Progenitor cell of endocrine pancreas (in vitro differentiated cells): ENCODE measurements at places on chromosomes 3 and 15. TPM values are rescaled to one million over a fixed set of nuclear protein-coding genes. Genes with fewer than 3 reads are reported as not detected.

Gene GABRA5
- total RNA-seq: 0.10 TPM in 1 of 2 replicates, not detected in the other

Gene ATR
- total RNA-seq: 20.3 and 24.7 TPM in 2 replicates

Gene OR5K2
- not detected in 2 replicates for total RNA-seq

- DNase-seq: no peak
Measured at GRCh38 chr3:194208709-194209108, 72.8 kb downstream of the HES1 start.

Gene CCDC33
- 0.84 and 2.0 TPM in 2 replicates for total RNA-seq

DNA sequence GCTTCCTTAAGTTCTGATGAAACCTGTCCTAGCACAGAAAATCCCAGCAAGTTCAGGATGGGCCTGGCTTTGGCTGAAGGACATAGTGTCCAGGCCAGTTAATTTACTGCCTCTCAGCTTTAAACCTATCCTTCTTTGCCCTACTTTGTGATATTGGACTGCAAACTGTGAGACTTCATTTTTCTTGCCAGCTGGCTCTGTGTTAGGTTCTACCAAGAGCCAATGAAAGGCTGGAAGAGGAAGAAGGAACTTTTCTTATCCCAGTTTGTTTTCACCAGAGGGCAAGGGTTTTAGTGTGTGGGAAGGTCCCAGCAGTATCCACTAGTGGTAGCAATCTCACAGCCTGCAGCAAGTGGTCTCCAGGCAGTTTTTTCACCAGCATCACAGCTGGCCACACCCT lies 18.2 kb downstream of the DCUN1D1 start:
- DNase-seq: no peak

- no peak for DNase-seq
Measured at GRCh38 chr15:94460624-94461023, 229.3 kb downstream of the MCTP2 start.

Gene IL17RE
- 4.9 and 7.0 TPM in 2 replicates for total RNA-seq

DNA sequence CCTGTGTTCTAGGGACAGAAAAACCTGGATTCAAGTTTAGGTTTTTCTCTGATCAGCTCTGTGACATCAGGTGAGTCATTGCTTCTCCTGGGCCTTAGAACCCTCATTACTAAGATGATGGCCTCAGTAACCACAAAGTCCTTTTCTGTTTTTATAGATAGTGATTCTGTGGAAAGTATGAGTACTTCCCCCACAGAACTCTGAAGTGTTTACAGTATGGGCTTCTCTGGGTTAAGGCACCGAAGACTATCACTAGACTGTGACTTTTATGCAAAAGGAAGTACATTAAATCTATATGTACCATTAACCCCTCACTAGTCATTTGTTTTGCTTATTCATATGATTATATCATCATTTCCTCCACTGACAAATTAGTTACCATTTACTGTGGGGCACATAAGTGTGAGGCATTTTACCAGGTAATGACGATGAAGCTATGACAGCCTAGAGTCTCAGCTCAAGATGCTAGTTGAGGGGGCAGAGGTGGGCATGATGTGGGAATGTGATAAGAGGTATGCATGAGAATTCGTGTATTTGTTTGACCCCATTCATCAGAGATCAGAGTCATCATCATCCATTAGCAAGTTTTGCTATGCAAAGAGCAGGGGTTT lies 15.0 kb upstream of the RORA start:
- no peak for DNase-seq

DNA sequence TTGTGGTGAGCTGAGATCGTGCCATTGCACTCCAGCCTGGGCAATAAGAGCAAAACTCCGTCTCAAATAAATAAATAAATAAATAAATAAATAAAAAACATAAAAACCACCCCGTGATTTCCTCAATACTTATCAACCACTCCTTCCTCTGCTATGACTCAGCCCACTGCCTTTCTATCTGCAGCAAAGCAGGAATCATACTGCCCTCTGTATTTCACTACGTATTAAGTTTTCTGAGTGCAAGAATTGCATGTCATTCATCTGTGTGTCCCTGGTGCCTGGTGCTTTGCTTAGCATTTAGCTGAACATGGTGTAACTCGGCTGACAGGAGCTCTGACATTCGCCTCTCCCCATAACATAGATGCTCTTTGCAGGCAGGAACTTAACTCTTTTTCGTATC lies 7.1 kb downstream of the LSG1 start:
- no peak for DNase-seq

Gene PLSCR5
- total RNA-seq: 0.31 TPM in 1 of 2 replicates, not detected in the other

Gene DHFR2
- total RNA-seq: 4.2 and 4.4 TPM in 2 replicates

Gene MYZAP
- 11.5 and 11.9 TPM in 2 replicates for total RNA-seq

Gene FETUB
- total RNA-seq: not detected in 2 replicates

Gene ACTC1
- total RNA-seq: 3.5 and 5.3 TPM in 2 replicates

Gene TP63
- total RNA-seq: 0.72 and 1.6 TPM in 2 replicates

GRCh38 chr3:134105876-134106556 lies 76.3 kb upstream of the SLCO2A1 start:
- no peak for DNase-seq

DNA sequence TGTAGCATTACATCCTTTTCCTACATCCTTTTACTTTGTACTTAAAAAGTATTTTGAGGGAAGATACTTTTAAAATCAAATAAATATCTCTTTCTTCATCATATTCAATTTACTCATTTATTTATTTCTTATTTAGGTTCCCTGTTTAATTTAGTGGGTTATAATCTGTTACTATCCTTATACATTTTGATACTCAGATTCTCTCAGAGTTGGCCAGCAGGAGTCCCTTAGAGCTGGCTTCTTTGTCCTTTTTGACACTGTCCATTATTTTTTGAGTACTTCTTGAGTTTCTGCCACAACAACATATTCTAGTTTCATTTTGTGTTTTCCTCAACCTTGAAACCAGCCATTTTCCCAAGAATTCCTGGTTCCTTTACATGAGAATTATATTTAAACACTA lies 111.6 kb upstream of the DCBLD2 start:
- DNase-seq: no peak

Gene SCN11A
- 1.5 and 1.6 TPM in 2 replicates for total RNA-seq

- no peak for DNase-seq
Measured at GRCh38 chr3:140748-141330, 55.7 kb upstream of the CHL1 start.

- no peak for DNase-seq
Measured at GRCh38 chr15:62060896-62061280, 641 bp upstream of the VPS13C start.

Gene CPB1
- total RNA-seq: not detected in 2 replicates

- no peak for DNase-seq
Measured at GRCh38 chr3:23865595-23866396, 51.0 kb downstream of the NKIRAS1 start.

DNA sequence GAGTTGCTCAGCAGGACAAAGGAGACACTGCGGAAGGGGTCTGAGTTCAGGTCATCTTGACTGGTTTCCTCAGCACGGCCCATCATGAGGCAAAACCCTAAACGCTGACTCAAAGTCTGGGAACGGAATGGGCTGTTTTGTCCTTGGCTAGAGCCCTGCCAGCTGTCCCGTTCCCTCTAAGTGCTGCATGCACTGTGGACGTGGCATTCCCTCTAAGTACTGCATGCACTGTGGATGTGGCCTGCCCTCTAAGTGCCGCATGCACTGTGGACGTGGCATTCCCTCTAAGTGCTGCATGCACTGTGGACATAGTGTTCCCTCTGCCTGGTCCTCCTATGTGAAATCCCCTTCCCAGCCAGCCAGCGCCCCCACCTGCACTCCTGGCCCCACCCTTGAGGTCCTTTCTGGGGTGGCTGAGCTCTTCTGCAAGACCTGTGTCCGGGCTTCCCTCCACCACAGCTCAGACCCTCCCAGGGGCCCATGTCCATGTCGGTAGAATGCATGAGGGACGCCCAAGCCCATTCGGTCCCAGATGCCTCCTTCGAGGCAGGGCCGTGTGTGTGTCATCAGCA lies 36.7 kb downstream of the TM2D3 start:
- DNase-seq: no peak

- no peak for DNase-seq
Measured at GRCh38 chr3:125069452-125069851, 13.7 kb upstream of the HEG1 start.

Gene SH2D7
- not detected in 2 replicates for total RNA-seq

Gene MCF2L2
- total RNA-seq: 0.43 and 0.71 TPM in 2 replicates

GRCh38 chr3:100195375-100195774 lies 65.4 kb upstream of the TBC1D23 start:
- no peak for DNase-seq

DNA sequence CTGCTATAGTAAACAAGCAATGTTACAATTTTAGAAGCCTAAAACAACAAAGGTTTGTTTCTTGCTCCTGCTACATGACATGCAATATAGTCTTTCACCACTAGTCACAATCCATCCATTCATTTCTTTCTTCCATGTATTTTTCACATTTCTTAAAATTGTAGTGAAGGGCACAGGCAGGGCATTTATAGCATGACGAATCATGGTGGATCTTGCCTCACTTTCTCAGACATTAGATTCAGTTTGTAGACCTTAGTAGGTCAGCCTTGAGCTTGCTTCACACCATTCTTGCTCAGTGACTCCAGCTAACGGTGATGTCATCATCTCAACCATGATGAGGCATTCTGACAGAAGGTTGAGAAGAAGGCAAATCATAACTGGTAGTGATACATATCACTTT lies 546.8 kb downstream of the TBL1XR1 start:
- no peak for DNase-seq

GRCh38 chr3:115912372-115912771 lies 289.1 kb downstream of the GAP43 start:
- no peak for DNase-seq

Gene PRR20G
- not detected in 2 replicates for total RNA-seq

DNA sequence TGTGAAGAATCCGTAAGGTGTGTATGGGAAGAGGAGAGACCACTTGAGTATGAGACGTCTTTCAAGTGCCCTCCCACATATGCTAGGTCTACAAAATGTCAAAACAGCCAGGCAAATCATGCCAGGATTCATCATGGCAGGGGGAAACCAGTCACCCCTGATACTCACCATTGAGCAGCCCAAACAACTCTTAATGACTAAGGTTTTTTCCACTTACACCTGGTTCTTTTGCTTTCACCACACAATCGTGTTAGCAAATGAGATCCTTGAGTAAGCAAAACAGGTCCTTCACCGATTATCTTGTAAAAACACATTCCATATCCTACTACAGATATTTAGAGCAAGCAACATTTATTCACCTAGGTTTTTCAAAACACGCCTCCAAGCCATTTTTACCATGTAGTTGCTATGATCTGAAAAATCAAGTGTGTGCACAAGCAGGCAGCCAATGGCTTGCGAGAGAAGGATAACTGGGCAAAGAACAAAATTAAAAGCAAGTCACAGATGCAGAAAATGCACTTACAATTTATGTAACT lies 177.5 kb upstream of the LPP start:
- DNase-seq: no peak

- DNase-seq: no peak
Measured at GRCh38 chr3:141462176-141462859, 24.5 kb upstream of the RASA2 start.

DNA sequence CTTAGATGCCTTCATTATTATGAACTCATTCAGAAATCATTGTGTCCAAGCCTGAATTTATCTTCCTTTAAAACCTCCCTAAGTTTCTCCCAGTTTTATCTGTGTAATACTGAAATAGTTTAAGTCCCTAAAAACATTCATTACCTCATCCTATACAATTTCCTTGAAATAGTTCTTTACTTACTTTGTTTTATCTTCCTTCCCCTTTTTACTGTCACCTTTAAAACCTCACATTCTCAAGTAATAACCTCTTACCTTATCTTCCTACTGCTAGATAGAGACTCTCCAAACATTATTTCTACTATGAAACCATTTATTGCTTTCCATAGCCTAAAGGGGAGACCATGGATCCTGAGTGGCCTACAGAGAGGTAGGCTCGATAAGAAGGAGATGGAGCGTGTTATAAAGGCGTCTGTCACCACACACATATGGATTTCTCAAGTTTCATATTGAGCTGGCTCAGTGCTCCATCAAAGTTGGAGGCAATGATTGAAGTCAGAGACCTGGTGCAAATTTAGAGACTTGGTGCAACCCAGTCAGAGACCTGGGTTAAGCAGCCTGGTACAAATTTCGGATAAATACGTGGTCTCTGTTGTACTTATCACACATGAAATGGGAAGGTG lies 140.4 kb downstream of the NFKBIZ start:
- DNase-seq: no peak

Gene TNFSF10
- total RNA-seq: 0.36 and 0.72 TPM in 2 replicates

DNA sequence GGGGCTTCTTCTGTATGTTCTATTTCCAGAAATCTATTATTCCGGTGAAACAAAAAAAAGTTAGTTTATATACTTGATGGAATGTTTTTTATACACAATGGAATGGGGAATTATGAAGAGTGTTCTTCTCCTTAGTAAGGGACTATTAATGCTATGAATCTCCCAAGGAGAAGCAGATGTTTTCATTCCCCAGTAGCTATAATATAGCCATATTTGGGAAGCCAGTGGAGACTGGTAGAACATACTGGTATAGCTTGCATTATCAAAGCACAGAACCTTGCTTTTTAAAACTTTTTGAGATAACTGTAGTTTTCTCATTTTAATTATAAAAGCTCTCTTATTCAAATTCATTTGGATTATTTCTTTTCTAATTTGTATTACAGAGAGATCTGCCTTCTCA lies 38.3 kb downstream of the ADGRG7 start:
- DNase-seq: no peak

- no peak for DNase-seq
Measured at GRCh38 chr3:165669967-165670366, 167.3 kb downstream of the BCHE start.

- no peak for DNase-seq
Measured at GRCh38 chr3:127405010-127405598, 117.3 kb upstream of the PRR20G start.

GRCh38 chr3:101819649-101820206 lies 29.6 kb upstream of the NFKBIZ start:
- no peak for DNase-seq

DNA sequence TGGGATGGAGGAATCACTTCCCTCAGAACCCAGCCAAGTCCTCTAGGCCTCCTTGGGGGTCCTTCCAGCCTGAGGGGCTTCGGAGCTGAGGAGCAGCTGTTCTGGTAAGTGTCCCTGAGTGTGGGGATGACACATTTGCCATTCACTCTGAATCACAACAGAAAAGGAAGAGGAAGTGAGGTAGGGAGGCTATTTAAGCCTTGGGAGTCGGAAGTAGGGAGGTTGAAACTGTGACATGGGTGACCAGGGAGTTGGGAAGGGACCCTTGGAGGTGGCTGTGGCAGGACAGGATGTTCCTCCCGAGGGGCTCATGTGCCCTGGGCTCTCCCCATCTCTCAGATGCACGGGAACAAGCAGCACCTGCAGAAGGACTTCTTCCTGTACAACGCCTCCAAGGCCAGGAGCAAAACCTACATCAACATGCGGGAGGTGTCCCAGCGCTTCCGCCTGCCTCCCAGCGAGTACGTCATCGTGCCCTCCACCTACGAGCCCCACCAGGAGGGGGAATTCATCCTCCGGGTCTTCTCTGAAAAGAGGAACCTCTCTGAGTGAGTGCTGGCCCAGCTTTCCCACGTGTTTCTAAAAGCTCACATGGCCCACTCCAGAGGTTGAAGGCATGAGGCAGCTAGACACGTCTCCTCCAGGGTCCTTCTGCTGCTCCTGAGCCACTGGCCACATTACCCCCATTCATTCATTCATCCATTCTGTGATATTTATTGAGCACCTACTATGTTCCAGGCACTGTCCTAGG lies 43.3 kb downstream of the CAPN3 start:
- no peak for DNase-seq

Gene LZTFL1
- total RNA-seq: 28.1 and 29.3 TPM in 2 replicates

Gene ACOX2
- 11.7 and 12.8 TPM in 2 replicates for total RNA-seq

Gene CLSTN2
- 2.8 and 2.9 TPM in 2 replicates for total RNA-seq

Gene GABRB3
- 20.9 and 23.2 TPM in 2 replicates for total RNA-seq

Gene PLA1A
- 0.18 TPM in 1 of 2 replicates, not detected in the other for total RNA-seq

Gene MEX3B
- total RNA-seq: 21.9 and 22.4 TPM in 2 replicates
